GM19239 (cell line): ENCODE measurements at places on chromosomes 7 and 10.

GRCh38 chr7:47741984-47742383 is 160.1 kb upstream of the TNS3 start:
- no peak for DNase-seq

DNA sequence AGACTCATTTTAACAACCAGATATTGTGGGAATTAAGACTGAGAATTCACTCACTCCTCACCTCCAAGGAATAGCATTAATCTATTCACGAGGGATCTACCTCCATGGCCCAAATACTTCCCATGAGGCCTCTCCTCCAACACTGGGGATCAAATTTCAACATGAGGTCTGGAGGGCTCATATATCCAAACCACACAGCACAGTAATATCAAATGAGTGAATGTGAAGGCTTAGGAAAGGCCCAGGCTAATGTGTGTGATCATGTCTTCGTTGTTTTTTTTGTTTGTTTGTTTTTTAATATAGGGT is 46.5 kb downstream of the HIBADH start:
- DNase-seq, result no peak

- DNase-seq, result no peak
These were observed 40.0 kb downstream of the CNNM1 start for GRCh38 chr10:99369126-99369525.

- DNase-seq, result no peak
These were observed 545.5 kb upstream of the MGMT start for GRCh38 chr10:128921389-128922022.

- no peak for DNase-seq
These were observed 294.7 kb upstream of the PITRM1 start for GRCh38 chr10:3467052-3467951.

DNA sequence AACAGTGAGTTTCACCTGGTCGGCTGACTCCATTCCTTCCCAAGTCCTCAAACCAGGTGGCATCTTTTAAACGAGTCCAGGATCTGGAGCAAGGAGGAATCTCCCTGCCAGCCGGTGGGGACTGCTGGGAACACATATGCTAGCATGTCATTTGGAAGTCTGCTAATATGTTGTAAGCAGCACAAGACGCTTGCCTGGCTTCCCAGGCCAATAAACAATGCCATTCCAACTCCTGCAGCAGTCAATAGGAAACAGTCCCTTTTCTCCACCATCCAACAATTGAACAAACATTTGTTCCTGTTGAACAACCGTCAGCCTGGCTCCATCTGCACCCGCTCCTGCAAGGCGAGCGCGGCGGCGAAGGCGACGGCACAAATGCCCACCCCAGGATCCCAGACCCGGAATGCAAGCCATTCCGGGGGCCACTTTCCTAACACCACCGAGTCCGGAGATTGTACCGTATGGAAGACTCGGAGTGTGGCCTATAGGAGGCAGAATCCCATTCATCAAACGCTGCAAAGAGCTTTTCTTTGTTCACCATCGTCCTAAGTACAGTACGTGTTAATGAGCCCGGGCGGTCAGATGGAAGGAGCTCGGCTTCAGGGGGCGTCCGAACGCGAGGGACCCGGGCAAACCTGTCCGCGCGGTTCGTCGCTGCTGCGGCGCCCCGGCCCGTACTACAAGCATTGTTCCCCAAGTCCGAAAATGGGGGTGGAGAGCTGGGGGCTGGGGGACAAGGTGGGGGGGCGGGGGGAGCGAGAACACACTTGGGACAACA is 1.6 kb downstream of the FAM53B start:
- no peak for DNase-seq

DNA sequence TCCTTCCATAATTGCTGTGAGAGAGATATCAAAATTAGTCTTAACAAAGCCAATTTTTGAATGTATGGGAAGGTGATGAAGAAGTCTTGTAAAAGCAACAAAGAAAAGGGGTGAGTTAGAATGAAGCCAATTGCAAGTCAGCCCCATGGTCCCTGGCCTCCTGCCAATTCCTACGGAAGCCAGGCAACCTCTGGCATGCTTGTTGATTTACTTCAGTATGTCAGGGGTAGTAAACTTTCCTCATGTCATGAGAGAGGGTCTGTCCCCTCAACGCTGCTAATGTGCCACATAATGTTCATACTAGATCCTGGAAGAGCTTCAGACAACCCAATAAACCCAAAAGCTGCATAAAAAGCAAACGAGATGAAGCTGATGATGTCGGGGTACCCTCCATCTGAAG is 159.1 kb upstream of the YAE1 start:
- DNase-seq, result no peak

DNA sequence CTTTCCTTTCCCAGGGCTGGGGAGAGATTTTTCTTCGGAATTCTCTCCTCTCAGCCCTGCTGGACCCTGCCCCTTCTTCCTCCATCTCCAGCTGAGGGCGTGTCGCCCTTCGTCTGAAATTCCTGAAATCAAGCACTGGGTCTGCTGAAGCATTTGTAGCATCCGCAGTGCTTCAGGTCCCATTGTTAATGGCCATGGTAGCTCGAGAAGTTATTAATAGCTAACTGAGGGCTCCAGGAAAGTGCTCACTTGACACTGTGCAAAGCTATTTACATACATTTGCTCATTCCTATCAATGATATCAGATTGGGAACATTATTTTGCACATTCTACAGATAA is 515 bp downstream of the FAM149B1 start:
- DNase-seq, result no peak

DNA sequence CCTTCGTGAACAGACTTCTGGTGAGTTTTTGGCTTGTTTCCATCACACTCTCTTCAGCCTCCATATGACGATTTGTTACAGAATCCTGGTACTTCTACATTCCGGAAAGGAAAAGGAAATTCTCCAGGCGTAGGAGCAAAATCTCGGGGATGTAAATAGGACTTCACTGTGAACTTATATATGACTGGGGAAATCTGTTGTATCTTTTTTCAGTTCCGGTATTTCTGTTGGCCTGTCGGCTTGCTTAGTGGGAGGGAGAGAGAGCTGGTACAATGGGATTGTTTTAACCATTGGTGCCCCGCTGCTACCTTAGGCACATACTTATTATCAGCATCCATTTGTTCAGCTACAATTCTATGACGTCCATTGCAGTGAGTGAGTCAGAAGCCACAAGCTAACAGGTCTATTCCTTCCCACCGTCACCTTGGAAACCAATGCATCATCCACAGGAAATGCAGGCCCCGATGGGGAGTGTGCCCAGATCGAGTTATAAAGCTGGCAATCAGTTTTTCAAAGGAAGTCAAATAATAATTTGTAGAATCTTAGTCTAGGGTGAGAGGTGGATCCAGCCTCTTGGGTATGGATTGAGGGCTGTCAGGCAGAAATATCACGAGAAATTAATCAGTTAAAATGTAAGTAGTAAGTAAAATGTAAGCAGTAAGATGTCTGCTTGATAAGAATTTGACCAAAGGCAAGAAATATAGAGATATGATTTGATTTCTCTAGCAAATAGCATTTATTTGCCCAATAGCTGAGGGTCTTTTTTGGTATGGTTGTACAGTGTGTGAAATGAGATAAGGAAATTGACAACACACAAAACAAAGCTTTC is 92.0 kb upstream of the MKLN1 start:
- DNase-seq, result no peak

GRCh38 chr10:57977262-57977661 is 290.4 kb downstream of the IPMK start:
- DNase-seq, result no peak
